ENCODE measurements at places on chromosomes 2 and 18.

DNA sequence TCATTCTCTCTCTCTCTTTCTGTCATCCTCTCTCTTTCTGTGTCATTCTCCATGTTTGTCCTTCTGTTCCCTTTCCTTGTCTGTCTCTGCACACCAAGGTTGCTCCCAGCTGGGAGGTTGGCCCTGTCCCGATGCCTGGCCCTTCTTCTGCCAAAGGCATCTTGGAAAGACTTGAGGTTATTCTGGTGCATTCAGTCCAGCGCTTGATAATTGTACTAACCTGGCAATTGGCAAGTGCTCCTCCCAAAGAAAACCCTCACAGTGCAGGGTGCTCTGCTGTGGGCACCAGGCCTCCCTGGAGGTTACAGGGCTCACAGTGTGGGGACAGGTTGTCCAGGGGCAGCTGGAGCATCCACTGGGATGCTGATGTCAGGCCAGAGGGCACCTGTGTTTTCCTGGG is 95.4 kb downstream of the GLI2 start:
- no peak for DNase-seq

DNA sequence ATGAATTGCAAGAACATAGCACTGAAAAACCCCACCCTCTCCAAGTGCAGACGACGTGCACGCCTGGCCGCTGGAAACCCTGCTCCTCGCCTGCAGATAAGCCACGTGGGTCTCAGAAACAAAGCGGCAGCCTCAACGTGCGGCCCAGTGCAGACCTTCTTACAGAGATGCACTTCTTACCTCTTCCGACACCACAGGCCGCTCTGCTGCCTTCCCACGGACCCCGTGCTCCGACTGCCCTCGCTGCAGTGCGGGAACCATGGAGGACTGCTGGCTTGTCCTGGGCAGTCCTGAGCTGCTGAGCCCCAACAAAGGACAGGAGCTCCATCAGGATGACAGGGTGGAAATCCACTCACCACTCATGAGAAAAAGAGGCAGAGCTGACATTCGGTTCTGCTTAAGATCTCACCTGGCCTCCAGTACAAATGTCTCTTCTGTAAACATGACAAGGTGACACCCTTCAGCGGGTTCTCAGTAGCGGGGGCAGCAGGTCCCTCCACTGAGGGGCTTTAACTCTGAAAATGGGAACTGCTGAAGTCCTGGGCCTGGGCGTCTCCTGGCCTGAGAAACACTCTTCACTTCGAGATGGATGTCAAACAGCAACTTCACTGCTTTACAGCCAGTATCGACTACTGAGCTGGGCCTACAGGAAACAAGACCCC is 6.2 kb downstream of the COPS9 start:
- no peak for DNase-seq

GRCh38 chr2:9336576-9337314 is 86.6 kb downstream of the ITGB1BP1 start:
- no peak for DNase-seq

- no peak for DNase-seq
Observed at GRCh38 chr2:191612496-191612895, 65.4 kb upstream of the NABP1 start.

DNA sequence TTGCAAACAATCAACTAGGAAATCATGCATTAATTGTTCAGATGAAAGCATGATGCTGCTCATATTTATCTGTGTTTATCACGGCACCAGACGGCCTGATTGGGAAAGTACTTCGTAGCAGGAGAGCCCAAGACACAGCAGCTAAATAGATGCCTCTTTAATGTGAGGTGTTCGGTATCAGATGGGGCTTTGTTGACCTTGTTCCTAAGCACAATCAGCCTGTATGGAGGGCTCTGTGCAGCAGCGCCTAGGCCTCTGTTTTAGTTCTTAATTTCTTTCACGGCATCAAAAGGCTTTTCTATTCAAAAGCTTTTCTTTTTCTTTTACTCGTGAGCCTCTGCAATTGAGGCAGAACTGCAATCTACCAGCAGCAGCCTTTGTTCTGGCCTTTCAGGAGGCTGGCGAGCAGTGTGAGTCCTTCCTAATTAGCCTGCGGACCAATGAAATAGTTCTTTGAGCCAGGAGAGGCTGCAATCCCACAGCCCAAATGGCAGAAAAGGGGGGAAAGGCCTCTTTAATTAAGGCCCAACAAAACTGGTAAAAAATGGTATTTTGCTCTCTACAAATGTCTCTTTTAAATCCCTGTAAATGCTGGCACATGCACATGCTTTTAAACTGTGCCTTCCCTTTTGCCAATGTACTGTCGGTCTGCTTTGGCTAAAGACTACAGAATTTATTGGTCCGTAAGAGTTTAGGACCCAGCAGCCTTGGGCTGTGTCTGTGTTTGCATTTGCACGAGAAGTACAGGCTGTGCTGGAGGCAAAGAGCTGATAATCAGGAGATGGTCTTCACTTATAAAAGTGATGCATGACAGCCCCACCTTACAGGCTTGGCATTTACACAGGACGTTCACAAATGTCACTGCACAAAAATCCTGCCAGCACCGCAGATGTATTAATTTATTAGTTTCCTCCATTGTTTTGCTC is 159.6 kb downstream of the RND3 start:
- peak; percentile 9 for DNase-seq

- DNase-seq, result no peak
Observed at GRCh38 chr2:4585057-4585635, 881.8 kb downstream of the DCDC2C start.

DNA sequence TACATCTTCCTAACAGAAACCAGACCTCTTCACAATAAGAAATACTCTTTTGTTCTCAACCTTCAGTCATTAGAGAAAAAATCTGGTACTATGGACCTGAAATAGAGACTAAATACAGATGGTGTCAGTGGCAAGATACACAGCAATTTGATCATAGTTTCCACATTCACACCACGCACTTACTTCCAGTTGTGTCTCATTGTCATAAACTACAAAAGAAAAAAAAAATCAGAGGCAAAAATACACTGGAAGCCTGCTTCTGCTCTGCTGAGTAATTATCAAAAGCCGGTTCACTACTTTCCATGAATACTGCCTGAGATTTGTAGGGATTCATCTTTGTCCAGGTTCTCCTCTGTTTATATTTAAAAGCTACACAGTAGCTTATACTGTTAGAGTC is 182.6 kb downstream of the PID1 start:
- DNase-seq, result no peak

- DNase-seq, result no peak
Observed at GRCh38 chr2:140589273-140589672, 1541.5 kb downstream of the LRP1B start.

- DNase-seq, result no peak
Observed at GRCh38 chr18:22009242-22009641, 160.1 kb upstream of the GATA6 start.

DNA sequence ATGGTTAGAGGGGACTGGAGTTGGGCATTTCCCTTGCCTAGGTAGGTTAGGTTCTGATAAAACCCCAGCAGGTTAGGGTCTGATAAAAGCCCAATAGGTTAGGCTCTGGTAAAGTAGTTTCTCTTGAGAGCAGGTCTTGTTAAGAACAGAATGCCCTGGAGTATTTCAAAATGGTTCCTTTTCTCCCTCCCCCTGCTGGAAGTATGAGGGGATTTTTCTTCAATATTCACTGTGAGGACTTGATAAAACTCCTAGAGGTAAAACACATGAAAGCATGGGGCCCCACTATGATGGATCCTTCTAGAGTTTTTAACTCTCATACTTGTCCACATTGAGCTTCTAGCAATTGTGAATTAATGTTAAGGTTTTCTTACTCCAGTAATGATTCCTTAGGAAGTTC is 27.6 kb downstream of the ANKAR start:
- no peak for DNase-seq

- DNase-seq, result no peak
Observed at GRCh38 chr2:229090225-229090624, 180.9 kb downstream of the PID1 start.

GRCh38 chr2:182545420-182546167 is 118.8 kb upstream of the PDE1A start:
- no peak for DNase-seq

- peak; percentile 83 for DNase-seq
Observed at GRCh38 chr2:9392898-9393765, 30.2 kb downstream of the ITGB1BP1 start.

GRCh38 chr18:8348051-8348720 is 261.1 kb upstream of the RAB12 start:
- DNase-seq, result no peak

- DNase-seq, result no peak
Observed at GRCh38 chr2:70668432-70668831, 99.6 kb downstream of the ADD2 start.

DNA sequence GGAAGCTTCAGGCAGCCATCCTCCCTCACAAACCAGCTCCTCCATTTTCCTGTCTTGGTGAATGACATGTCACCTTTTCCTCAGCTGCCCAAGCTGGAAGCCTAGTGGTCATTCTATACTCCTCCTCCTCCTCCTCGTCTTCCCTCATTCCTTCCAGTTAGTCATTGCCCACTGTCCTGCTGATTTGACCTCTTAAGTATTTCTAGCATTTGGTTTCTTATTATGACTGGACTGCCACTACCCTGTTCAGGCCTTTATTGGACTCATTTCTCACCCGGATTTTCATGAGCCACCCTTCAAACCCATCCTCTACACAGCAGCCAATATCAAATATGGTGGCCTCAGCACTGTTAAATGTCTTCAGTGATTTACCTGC is 21.9 kb upstream of the MGAT5 start:
- DNase-seq, result no peak

GRCh38 chr2:116133381-116133942 is 1681.0 kb upstream of the DDX18 start:
- no peak for DNase-seq

GRCh38 chr2:222301053-222301795 is 2.4 kb upstream of the PAX3 start:
- DNase-seq, result peak; percentile 76

- no peak for DNase-seq
Observed at GRCh38 chr2:10732924-10733565, 11.6 kb downstream of the ATP6V1C2 start.

DNA sequence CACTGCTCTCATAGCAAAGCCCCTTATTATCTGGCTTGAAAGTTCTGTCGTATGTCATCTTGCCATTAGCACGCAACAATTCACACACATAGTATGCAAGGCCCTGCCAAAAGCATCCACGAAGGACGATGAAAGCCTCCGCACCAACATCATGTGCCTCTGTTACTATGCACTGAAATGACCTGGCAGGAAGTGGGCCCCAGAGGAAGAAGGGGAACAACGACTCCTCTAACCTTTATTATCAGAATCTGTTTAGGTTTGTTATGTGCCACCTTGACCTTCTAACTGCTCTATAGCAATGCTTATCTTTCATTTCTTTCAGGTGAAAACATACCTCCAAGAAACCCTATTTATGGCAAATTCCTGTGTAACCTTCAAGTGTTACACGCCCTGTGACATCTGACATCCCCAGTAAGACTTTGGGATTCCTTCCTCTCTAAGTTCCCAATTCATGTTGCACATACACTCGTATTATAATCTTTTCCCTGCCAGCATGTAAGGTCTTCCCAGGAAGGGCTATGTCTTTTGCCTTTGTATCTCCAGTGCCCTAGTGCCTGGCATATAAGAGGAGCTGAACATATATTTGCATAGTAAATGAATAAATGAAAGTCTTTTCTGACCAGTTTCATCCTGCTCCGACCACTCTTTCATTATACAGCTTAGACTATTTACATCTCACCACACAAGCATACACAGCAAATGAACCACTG is 7.0 kb upstream of the NDUFV2 start:
- DNase-seq, result no peak

DNA sequence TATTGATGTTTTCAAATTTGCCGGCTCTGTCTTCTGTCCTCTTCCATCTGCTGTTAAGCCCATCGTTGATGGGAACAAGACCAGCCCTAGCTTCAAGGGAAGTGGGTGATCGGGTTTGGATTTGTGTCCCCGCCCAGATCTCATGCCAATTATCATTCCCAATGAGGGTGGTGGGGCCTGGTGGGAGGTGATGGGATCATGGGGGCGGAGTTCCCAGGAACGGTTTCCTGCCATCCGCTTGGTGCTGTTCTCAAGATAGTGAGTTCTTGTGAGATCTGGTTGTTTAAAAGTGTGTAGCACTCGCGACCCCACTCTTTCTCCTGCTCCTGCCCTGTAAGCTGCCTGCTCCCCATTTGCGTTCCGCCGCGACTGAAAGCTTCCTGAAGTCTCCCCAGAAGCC is 9.5 kb downstream of the ASB18 start:
- peak; percentile 40 for DNase-seq

DNA sequence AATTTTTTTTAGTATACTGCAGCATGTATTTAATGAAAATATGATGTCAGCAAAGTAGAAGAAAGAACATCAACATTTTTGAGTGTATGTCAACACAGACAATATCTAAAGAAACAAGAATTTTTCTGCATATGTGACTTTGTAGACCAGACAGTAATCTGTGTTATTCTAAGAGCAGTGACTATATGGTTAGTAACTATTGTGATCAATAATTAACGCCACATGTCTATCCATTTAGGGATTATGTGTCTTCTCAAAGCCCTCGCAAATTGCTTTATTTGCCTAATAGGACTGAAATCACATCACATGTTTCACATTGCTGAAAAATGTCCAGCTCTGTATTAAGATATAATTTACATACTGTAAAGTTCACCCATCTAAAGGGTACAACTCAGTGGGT is 107.8 kb downstream of the GFPT1 start:
- no peak for DNase-seq

- peak; percentile 82 for DNase-seq
Observed at GRCh38 chr2:190781604-190782198, 98.9 kb upstream of the GLS start.

- DNase-seq, result no peak
Observed at GRCh38 chr2:103174711-103175110, 412.9 kb downstream of the TMEM182 start.

DNA sequence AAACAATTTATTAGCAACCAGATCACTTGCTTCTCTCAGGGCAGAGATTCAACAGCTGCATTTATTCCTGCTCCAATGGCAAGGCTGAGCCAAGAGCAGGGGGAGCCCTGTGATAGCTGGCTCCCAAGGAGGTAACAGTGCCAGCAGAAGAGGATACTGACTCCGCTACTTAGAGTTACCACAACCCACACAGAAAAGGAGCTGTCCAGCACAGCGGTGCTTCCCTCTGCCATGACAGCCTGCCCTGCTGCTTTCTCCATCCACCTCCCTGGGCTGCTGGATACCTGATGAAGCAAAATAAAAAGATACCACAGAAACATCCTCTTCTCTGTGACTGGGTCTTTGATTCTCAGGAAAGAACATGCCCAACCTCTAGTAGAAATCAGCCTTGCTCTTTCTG is 467.2 kb downstream of the LRRTM4 start:
- DNase-seq, result peak; percentile 19
